LoVo (cell line): ENCODE measurements at places on chromosomes 7 and 10.

- DNase-seq = no peak
Measured at GRCh38 chr10:32501906-32502305, 56.0 kb downstream of the CCDC7 start.

DNA sequence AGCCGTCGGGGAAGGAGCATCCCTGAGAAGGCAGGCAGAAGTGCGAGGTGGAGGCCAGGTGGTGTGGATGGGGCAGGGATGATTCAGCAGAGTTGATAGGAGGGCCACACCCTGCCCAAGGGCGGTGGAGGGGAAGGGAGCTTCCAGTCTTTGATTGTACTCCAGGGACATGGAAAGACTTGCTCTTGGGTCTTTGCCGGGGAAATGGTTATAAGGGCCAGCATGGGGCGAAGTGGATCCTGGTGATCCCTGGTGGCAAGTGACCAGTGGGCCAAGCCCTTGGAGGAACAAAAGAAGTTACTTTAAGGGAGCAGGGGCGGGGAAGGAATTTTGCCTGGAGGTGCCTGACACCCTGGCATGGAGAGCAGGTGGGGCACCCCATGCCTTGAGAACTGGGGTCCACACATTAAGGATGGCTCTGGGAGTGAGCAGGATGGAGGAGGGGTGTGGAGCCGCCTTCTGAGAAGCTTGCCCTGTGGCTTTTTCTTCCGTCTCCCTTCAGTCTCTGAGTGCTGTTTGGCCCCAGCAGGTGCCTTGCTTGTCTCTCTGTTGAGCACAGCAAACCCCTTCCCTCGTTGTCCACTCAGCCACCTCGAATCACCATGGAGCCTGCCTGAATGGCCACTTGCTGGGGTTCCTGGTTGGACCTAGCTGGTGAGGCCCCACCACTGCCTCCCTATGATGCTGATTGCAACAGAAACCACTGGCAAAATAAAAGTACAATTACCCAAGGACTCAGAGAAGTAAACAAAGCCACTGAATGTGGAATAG lies 83.9 kb downstream of the RAMP3 start:
- peak; percentile 39 for DNase-seq

DNA sequence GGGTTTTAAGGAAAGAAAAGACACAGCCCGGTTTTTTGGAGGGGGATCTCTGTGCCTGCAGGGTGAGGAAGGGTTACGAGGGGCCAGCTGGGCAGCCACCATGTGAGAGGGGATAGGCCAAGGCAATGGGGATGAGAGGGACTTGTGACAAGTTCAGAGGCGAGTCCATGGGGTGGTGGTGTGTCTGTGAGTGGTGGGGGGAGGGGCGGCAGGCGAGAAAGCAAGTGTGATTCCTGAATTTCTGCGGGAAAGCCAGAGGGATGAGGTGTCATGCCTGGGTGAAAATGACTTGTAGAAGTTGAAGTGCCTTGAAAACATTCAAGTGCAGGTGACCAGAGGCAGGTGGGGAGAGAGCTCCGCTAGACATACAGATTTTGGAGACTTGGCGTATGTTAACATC lies 61.0 kb upstream of the RNF32 start:
- DNase-seq = no peak

DNA sequence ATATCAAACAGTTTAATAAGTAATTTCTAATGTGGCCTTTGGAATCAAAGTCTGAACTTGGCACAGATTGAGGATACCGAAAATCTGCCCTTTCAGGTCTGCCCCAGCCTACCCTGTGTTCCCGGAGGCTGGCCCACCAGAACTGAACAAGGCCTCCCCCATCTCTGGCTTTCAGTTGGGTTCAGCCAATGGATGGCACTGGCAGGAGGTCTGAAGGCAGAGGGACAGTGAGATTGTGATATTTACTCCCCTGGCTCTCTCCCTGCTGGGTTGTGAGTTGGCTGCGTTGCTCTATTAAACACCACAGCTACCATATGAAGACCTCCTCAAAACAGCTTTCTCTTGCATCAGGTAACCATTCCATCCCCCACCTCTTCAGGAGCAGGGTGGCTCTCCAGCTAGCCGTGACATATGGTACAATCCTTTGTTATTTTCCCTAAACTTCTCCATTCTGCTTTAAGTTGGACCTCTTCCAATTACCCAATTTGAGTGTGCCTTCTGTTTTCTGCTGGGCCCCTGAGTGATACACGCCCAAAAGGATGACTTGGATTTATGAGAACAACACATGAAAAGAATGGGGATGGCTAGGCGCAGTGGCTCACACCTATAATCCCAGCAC lies 28.1 kb downstream of the DNMBP start:
- no peak for DNase-seq

DNA sequence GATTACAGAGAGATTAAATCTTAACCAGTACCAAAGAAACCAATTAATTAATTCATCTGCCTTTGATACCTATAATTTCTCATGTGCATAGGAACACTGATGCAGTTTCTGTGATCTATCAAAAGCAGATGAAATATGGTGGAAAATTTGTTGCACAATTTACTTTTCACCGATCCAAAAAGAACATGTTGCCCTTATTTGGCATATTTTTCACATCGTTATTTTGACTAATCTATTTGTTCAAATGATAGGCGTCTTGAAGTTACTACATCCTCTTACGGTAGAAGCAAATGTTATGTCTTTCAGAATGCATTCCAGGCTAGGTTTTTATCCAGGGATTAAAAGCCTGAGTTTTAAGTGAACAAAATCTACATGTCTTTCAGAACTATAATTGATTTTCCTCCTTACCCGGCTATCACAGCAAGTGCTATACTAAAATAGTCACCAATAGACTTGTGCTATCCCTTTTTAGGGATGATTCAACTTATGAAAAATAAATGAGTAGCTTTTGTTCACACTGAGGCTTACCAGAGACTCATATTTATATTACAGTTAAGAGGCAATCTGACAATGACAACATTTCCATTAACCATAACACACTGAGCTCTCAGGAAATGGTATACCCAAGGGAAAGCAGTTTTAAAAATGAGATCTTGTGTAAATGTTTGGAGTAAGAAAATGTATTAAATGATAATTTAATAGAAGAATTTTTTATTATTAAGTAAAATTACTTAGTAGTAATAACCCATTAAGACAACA lies 16.8 kb upstream of the TES start:
- no peak for DNase-seq

DNA sequence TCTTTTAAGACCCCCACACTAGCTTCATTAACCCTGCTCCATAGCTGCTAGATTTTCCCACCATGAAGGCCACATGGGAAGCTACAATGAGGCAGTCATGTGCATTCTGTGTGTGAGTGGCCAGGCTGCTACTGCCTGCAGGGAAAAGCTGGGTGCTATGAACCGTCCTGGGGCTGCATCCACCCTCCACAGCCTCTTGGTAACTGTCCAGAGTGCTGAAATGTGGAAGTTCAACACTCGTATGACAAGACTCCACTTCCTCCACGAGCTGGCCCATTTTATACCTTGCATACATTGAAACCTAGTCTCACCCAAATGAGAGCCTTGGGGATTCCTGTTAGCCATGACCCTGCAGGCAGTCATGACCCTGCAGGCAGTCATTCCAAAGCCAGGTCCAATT lies 59.4 kb downstream of the CUZD1 start:
- DNase-seq = no peak

DNA sequence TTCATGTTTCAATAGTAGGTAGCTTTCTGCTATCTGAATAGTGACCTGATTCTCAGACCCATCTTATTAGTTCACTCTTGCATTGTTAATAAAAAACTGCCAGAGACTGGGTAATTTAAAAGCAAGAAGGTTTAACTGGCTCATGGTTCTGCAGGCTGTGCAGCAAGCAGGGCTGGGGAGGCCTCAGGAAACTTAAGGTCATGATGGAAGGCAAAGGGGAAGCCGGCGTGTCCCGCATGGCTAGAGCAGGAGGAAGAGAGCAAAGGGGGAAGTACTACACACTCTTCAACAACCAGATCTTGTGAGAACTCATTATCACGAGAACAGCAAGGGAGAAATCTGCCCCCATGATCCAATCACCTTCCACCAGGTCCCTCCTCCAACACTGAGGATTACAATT lies 185.2 kb upstream of the PITRM1 start:
- no peak for DNase-seq

- DNase-seq = no peak
Measured at GRCh38 chr10:1473874-1474273, 263.5 kb downstream of the ADARB2 start.

GRCh38 chr10:87915406-87915805 lies 52.0 kb downstream of the PTEN start:
- DNase-seq = no peak

DNA sequence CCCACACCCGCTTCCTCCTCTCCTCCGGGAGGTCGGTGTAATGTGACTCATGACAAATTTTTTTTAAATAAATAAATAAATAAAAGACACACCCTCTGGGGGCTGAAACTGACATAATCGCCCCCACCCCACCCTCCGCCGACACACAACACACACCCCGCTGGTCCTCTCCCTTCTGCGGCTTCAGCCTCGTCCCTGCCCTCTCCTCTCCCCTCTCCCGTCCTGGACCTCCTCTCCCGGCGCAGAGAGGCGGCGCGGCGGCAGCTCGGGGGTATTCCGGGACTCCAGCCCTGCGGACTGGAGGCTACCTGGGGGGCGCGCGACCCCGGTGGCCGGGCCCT lies 686 bp downstream of the ABI1 start:
- DNase-seq = peak; percentile 75
